Prostate gland (tissue), 2 donors: ENCODE measurements at places on chromosomes 3 and 15. TPM values are rescaled to one million over a fixed set of nuclear protein-coding genes. Genes with fewer than 3 reads are reported as not detected.

DNA sequence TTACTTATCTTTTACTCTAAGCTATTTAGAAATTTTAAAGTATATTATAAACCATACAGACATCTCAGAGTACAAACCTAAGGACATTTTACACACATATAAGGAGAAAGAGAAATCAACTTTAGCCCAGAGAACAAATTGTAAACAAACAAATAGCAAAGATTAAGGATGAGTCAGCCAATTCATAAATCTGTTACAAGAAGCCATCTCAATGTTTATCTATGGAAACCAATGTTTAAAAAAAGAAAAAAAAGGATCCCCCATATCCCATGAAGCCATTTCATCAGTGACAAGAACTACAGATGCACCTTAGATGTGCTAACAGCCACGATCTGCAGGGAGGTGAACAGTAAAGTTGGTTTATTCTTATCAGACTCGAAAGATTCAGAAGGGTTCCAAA lies 437.1 kb downstream of the SHQ1 start:
- no peak overlapping the region for H3K4me3 ChIP-seq
- H3K36me3 ChIP-seq: no peaks in the 10 kb centered on the region
- no peak for DNase-seq
- H3K27ac ChIP-seq: no peak overlapping the region

- H3K27ac ChIP-seq: no peak overlapping the region
- no peak overlapping the region for H3K4me3 ChIP-seq
- DNase-seq: peak; percentile 73
- no peaks in the 10 kb centered on the region for H3K36me3 ChIP-seq
Observed at GRCh38 chr3:8607234-8608040, 37.2 kb downstream of the SSUH2 start.

GRCh38 chr3:150145659-150146058 lies 175.0 kb upstream of the PFN2 start:
- H3K4me3 ChIP-seq: no peak overlapping the region
- no peak for DNase-seq
- H3K4me1 ChIP-seq: no peaks in the 10 kb centered on the region
- H3K27me3 ChIP-seq: no peaks in the 10 kb centered on the region
- no peaks in the 10 kb centered on the region for H3K36me3 ChIP-seq
- H3K27ac ChIP-seq: no peak overlapping the region

DNA sequence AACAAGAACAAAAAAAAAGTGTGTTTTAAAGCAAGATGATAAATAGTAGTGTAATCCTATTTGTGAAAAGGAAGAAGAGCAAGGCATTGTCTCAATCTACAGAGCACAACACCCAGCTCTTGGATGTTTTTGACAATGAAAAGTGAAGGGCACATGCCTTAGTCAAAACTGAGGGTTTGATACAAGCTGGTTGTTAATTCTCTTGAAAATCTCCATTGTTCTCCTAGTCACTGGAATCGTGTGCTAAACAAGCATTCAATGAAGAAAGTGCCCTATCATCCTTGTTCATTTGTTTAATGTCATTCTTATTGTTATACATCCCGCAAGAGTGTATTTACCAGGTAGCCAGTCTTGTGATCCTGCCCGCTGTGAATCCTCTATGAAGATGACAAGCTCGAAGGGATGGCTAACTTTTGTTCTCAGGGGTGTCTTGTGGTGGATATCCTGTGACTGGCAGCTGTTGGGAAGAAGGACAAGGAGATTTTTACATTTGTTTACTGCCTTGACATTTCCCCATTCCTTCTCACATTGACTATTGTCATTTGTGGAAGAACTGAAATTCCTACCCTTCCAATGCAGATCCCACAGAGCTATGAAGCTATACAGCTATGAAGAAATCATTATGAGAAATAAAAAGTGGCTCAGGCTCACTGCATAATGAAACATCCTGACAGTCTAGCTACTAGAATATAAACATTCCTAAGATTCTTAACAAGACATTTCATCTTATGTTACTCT lies 175.9 kb downstream of the VGLL3 start:
- H3K4me1 ChIP-seq: no peaks in the 10 kb centered on the region
- H3K27ac ChIP-seq: no peak overlapping the region
- DNase-seq: no peak
- H3K4me3 ChIP-seq: no peak overlapping the region

GRCh38 chr3:158273656-158274055 lies 163.8 kb downstream of the RSRC1 start:
- no peaks in the 10 kb centered on the region for H3K36me3 ChIP-seq
- no peaks in the 10 kb centered on the region for H3K27me3 ChIP-seq
- H3K4me3 ChIP-seq: no peak overlapping the region
- no peak for DNase-seq
- no peaks in the 10 kb centered on the region for H3K4me1 ChIP-seq
- no peak overlapping the region for H3K27ac ChIP-seq

GRCh38 chr3:97719156-97719821 lies 45.3 kb upstream of the ARL6 start:
- H3K4me3 ChIP-seq: no peak overlapping the region
- DNase-seq: peak; percentile 53
- no peaks in the 10 kb centered on the region for H3K36me3 ChIP-seq
- no peaks in the 10 kb centered on the region for H3K4me1 ChIP-seq
- H3K27ac ChIP-seq: no peak overlapping the region

GOLGA6D gene
- total RNA-seq: not detected

RASGRP1 gene
- 7.6 TPM for total RNA-seq
